CD4-positive, alpha-beta T cell treated with Interleukin-15 for 4 hours (primary cell): ENCODE measurements at places on chromosomes 7 and 10.
A peak's percentile ranks its signal among the peaks of the same experiment; 100 is the strongest.

DNA sequence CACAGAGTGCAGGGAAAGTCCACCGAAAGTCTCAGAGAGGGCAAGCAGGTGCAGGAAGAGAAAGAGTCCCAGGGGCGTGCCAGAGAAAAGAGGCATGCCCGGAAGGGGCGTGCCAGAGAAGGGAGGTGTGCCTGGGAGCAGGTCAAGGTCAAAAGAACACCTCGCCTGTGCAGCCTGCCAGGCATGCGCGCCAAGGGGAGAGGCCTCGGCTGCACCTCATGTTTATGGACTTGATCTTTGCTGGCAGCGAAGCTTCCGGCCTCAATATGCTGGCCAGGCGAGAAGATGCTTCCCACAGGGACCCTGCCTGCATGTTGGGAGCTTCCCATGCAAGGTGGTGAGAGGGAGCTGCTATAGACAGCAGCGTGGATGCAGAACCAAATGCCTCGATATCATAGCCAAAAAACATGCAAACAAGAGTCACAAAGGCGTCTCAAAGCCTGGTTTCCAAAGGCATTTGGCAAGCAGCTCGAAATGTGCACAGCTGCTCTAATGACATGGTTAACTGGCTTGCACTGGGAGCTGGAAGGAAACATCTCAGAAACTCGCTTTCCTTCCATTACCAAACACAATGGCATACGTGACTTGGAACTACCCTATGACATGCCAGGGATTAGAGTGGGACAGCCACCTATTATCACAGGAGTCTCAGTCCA lies 192.5 kb upstream of the PPP2R2D start:
- no peak for DNase-seq

- no peak for DNase-seq
Measured at GRCh38 chr7:50782375-50783208, at the start of gene GRB10. TSS of gene GRB10 (minus strand) at chr7:50782896. CDS start at chr7:50732322, 50,574 bp downstream.

DNA sequence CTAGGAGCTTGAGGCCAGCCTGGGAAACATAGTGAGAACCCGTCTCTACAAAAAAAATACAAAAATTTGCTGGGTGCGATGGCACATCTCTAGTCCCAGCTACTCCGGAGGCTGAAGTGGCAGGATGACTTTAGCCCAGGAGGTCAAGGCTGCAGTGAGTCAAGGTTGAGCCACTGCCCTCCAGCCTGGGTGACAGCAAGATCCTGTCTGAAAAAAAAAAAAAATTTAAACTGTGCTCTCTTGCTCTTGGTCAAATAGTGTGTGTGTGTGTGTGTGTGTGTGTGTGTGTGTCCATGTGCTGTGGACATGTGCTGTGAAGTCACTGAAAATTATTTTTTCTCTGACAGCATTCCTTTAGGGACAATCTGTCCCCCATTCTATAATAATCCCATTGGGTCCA lies 62.1 kb upstream of the TCF7L2 start:
- DNase-seq, result no peak

DNA sequence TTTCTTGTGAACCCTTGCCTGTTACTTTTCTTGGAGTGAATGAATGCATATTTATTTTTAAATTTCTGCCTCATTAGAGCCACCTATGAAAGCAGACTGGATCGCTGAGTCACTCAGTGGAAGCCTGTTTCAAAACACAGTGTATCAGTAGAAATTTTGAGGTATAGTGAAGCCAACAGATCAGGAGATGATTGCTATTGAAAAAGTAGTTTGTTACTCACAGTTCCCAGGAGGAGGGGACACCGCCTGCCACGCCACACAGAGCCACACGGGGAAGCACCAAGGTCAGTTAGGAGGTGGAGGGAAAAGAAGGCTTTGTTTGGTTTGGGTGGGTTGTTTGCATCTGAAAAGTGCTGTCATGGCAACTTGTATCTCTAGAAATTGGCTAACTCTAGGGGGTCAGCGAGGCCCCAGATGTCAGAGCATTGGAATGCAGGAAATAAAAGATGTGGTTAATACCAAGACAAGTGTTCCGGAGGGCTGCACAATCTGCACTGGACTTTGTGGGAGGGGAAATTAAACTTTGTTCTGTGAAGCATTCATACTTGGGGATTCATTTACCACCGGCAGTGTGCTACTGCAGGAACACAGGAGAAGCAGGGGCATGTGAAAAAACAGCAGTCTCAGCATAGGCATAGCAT lies 106.4 kb upstream of the SDK1 start:
- no peak for DNase-seq

GRCh38 chr7:30932562-30932961 lies 20.9 kb downstream of the AQP1 start:
- DNase-seq, result no peak

GRCh38 chr7:143965280-143965679 lies 10.6 kb downstream of the OR2F1 start:
- DNase-seq, result no peak

DNA sequence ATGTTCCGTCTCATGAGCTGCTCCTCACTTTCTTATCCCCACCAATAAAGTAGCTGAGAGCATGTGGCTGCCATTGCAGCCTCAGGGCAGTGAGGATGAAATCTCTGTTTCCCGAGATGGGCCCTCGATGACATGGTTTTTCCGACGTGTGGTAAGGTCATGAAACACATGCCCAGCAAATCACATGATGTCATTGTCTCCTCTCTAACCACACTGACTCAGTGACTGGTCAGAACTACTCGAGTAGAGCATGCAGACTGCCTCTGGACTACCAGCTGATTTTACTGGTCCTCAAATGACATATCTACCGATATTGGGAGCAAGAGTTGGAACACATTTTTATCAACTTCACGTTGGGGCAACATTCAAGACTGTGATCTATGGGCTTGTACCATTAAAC lies 786.1 kb downstream of the CNTNAP2 start:
- DNase-seq, result no peak

DNA sequence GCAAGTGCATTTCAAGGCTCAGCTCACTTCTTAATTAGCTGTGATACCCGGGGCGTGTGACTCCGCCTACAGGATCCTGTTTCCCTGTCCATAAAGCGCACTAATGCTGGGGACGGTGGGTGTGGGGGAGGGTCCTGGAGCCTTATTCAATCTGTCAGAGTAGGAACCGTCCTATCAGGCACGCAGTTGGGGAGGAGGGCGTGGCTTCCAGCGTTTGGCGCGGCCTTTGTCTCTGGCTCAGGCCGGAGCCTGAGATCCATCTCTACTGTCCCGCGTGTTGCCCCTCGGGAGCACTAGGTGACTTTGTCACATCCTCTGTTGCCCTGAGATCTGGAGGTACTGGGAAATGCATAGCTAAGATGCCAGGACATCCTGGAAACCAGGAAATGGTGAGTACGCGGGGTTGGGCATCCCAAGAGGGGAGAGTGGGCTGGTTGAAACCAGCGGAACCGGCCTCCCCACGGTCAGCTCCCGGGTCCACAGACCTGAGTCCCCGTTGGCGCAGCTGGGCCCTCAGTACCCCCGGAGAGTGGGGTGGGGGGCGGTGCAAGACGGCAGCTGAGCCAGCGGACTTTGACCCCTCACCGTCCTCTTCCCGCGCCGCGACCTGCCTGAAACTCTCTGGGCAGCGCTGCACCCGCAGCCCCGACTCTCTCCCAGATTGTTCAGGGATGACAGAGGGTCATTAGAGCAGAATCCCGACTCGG lies 104.4 kb upstream of the ZNF92 start:
- DNase-seq, result no peak

DNA sequence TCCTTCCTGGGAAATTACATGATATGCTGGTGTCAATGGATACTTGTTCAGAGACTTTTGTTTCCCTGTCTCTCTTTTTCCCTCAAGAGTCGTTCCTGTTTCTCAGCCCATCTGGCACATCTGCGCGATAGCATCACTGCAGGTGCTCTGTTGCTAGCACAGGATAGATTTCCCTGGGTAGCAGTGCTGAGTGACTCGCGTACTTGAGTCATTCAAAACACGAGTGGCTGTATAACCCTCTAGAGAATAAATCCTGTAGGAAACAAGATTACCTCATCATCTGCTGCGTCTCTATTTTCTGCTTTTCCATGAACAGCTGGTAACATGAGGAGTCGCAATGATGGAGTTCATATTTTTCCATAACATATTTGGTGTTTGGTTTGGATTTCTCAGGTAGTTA lies 452.0 kb upstream of the FZD8 start:
- no peak for DNase-seq

DNA sequence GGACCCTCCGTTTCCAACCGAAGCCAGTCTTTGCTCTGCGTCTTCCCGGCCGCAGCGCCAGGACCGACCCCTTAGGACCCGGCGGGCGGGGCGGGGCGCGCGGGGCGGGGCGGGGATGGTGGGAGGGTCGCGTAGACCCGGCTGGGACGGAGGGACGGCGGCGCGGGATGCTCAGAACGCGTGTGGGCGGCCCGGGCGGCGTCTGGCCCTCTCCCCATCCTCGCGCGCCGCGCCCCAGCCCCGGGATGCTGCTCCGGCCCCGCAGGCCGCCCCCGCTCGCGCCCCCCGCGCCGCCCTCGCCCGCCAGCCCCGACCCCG lies at the start of gene UTF1:
UTF1 (plus strand) TSS at position 174 of the 318 bp plus-strand sequence; CDS start at position 246, 72 bp downstream.
- DNase-seq, result no peak

DNA sequence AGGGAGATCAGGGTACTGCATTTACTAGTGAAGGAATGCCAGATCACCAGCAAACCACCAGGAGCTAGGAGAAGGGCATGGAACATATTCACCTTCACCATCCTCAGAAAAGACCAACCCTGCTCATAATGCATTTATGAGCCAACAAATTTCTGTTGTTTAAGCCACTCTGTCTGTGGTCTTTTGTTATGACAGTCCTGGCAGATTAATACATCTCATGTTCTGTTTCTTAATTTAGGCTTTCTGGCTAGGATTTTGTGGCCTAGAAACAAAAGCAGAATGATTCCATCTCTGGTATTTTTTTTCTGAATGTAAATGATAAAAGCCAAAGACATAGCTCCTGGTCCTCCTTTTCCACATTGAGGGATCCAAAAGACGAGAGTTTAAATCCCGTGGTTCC lies 797.9 kb downstream of the TYW1 start:
- no peak for DNase-seq

- DNase-seq, result no peak
Measured at GRCh38 chr7:14687777-14688176, 214.8 kb downstream of the DGKB start.

DNA sequence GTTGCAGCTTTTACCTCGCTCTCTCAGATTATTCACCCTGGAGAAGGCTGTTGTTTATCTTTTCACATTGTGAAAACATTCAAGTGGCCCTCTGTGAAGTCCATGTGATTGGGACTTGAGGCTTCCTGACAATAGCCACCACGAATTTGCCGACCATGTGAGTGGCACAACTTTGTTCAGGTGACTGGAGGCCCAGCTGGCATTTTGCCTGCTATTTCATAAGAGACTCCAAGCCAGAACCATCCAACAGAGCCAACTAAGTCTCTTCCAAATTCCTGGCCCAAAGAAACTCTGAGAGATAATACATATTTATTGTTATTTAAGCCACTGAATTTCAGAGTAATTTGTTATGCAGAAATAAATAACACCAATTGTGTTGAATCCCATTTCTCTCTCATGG lies 38.2 kb upstream of the CCSER2 start:
- DNase-seq, result no peak

DNA sequence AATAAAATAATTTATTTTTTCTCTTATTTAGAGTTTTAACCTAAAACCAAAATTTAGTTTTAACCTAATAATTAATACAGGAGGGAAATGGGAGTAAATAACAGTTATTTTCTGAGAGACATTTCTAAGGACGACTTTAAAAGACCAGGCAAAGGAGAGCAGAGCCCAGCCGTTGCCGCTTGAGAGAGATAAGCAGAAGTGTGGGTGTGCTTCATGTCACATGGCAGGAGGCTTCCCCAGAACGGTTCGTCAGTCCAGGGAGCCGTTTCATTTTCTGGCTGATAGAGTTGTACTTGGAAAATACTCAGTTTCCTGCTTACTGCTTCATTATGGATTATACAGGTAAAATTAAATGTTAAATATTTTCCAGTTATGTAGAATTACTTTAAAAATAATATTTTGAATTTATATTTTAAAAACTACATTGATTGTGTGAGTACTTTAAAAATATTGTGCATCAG lies 61.4 kb downstream of the ST7 start:
- peak; percentile 9 for DNase-seq

GRCh38 chr10:44981172-44982113 lies 2.8 kb upstream of the DEPP1 start:
- DNase-seq, result no peak

- no peak for DNase-seq
Measured at GRCh38 chr10:11797281-11797680, 25.9 kb upstream of the PROSER2 start.

GRCh38 chr7:81873559-81873958 lies 103.7 kb upstream of the HGF start:
- DNase-seq, result no peak

DNA sequence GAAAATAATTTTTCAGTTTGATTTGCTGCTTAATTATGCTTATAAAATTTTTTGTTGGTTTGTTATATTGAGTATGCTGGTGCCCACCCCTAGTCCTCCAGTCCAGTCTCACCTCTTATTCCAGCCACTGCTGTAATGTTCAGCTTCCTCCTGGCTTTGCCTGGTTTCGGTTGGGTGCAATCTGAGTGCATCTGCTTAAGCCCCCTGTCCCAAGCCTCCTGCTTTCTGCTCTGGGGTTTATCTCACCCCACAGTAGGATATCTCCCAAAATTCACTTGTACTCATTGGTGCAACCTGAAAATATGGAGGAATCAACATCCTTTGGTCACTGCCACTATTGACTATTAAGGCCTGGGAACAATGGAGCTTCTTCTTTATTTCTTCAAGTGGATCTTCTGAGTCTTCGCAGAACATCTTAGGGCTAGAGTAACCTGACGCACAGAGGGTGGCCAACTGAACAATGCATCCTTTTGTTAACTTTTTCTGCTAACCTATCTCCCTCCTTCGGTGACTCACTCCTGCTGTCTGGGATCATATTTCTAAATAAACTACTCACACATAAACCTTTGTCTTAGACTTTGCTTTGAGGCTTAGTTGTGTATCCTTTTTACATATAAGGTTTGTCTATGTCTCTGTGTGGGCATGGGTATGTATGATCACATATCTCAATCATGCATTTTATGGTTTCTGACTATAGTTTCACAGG lies 19.1 kb upstream of the SOSTDC1 start:
- DNase-seq, result no peak

DNA sequence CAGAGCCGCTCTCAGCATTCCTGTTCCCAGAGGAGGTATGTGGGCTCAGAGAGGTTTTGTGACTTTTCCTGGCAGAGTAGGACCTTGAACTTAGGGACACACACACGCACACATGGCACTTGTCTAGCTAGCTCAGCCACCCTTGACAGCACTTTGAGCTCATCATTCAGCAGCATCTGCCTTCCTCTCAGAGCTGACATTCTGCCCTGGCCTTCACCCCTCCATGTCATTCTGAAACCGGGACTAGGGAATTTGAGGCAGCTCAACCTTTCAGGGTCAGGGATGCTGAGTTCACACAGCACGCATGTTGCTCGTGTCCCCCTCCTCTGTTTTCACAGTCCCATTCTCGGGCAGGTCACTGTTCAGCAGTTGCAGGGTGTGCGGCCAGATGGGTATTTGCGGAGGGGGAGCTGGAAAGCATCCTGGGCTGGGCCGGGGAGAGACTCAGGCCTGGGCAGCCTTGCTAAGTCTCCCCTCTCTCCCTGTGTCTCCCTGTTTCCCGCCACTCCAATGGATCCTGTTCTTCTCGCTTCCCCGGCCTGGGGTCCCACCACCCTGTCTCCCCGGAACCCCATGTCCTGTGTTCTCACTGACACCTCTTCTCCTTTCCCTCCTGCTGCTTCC lies 78.0 kb downstream of the COL13A1 start:
- DNase-seq, result no peak

- DNase-seq, result no peak
Measured at GRCh38 chr7:121824276-121824675, 48.7 kb upstream of the PTPRZ1 start.
